ENCODE measurements at places on chromosomes 16 and 17.
A peak's percentile ranks its signal among the peaks of the same experiment; 100 is the strongest.

DNA sequence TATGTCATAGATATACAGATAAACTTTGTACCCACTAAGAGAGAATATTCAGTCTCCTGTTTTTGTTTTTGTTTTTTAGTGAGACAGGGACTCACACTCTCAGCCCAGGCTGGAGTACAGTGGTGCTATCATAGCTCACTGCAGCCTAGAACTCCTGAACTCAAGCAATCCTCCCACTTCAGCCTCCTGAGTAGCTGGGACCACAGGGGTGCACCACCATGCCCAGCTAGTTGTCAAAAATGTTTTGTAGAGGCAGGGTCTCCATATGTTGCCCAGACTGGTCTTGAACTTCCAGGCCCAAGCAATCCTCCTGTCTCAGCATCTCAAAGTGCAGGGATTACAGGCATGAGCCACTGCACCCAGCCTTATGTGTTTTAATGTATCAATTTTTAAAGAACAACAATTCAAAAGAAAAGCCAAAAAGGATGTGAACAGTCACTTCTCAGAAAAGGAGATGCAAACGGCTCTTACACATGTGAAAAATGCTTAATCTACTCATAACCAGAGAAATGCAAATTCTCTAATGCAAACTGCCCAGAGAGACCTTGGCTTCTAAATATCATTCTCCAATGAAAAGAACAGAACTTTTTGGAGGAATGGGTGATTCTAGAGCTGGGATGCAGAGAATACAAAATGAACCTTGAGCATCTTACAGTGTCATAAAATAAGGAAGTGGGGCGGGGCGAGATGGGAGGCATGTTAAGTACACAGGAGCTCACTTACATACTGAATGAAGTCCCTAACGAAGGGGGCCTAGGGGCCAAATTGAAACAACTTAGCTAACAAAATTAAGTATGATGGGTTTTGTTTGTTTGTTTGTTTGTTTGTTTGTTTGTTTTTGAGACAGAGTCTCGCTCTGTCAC is 7.3 kb upstream of the CMTM3 start:
- no peak for DNase-seq

DNA sequence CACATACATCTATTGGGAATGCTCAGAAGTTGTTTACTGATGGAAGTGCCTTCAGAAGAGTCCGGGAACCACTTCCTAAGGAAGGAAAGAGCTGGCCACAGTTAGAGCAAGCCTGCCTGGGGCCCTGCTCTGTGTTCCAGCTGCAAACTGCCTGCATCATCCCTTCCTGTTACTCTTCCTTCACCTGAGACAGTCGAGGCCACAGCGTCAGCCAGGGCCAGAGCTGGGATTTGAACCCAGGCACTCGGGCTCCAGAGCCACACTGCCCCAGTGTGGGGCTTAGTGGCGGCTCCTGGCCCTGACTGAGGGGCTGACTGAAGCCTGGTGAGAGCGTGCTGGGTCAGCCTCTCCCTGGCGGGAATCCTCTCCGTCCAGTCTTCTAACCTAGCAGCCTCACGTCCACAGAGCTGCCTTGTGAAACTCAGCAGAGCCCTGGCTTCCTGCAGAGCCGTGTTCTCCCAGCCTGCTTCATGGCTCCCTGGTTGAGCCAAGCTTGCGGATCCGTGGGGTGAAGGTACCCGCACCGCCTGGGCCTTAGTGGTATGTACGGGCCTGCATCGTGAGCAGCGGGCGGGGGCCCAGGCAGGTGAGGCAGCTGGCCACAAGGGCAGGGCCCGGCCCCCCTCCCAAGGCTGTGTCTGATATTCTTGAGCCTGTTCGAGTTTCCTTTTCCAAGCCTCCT is 4.6 kb upstream of the C17orf99 start:
- no peak for DNase-seq

DNA sequence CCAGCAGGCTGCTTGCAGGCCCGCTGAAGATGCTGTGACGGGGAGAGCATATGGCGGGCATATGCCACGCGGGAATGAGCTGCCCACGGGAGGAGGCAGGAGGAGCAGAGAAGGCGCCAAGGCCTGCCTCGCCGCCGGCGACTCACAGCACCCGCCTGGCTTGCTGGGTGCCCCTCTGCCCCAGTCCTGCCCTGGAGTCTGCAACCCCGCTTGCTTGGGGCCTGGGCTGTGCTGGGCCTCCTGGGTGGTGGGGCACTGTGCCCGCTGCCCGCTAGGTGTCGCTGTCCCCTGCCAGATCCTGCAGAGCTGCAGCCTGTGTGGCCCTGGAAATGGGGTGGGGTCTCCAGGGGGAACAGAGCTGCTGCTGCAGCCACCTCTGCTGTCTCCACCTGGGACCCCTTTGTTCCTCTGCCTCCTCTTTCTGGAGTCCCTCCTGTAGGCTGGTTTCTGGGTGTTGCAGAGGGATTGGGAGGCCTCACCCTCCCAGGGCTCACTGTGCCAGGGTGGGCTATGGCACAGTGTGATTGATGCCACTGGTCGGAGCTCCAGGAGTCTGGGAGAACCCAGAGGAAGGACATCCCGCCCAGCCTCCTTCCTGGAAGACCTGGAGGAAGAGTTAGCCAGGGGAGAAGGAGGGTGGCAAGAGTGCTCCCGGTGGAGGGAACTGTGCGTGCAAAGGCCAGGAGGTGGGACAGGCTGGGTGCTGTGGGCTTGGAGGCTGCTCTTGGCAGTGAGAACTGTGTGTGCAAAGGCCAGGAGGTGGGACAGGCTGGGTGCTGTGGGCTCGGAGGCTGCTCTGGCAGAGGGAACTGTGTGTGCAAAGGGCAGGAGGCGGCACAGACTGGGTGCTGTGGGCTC is 141.0 kb upstream of the CIBAR2 start:
- peak; percentile 65 for DNase-seq

- DNase-seq = no peak
These were observed 482 bp upstream of the SLC16A3 start for GRCh38 chr17:82228278-82228841.

DNA sequence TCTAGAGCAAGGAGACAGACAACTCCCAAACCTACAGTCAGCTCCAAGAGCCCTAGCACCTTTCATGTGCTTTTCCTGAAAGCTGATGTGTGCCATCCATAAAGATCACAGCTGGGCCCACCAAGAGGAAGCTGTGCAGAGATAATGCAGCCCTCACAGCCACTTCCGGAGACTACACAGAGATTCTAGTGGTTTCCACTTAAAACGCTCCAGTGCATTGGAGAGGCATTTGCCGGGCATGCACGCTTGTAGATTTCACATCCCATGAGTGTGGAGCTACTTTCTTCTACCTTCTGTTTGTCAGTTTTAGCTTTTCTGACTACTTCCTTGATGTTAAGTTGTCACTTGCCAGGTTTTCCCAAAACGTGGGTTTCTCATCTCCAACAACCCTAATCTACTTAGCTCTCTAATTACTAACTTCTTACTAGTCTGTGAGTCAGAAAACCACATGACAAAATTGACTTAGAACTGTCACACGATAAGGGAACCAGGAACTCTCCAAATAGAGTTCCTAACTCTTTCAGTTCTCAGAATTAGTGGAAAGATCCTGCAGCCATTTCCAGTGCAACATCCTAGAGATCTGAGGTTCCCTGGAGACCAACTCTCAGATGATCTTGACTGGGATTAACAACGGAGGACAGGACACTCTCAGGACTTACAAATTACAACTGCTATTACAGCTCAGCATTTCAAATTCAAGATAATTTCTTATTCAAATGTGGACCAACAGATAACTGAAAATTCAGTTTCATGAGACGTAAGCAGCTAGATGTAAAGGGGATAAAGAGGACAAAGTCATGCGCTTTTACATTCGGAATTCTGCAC is 28.6 kb downstream of the PMP22 start:
- DNase-seq = no peak

DNA sequence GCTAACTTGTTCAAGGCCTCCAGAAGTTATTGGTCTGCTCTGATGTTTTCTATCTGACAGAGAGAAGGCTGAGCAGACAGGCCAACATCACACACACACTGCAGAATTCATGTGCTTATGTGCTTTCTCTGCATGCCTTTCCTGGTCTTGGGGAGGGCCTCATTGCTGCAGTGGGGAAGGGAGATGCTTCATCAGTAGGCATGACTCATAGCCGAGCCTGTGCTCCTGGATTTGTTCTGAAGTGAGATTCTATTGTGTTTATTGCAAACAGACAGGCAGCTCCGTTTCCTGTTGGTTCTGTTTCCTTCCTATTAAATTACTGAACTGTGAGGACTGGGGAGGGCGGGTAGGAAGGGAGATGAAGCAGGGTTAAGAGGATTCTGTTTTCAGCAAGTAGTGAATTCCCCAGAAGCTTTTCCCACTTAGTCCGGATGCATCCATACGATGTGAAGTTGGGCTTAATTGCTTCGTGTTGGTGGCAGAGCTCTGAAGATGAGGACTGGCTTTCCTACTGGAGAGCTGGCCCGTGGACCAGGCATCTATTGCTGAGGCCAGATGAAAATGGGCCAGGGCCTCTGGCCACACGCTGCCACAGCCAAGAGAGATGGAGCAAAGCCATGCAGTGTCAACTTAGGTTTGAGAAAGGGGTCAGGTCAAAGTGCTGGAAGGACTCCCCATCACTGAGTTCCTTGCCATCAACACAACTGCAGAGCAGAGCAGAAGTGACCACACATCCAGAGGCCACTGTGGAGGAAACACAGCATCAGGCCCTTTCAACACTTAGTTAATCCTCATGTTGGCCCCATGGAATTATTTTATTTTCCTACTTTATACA is 179.3 kb downstream of the UTP18 start:
- DNase-seq = no peak

- no peak for DNase-seq
These were observed 35.8 kb upstream of the BCAS3 start for GRCh38 chr17:60641810-60642220.

- peak; percentile 81 for DNase-seq
These were observed 5.6 kb downstream of the RARA start for GRCh38 chr17:40314584-40314956.

GRCh38 chr16:75065149-75065505 is 51.5 kb downstream of the LDHD start:
- DNase-seq = no peak

DNA sequence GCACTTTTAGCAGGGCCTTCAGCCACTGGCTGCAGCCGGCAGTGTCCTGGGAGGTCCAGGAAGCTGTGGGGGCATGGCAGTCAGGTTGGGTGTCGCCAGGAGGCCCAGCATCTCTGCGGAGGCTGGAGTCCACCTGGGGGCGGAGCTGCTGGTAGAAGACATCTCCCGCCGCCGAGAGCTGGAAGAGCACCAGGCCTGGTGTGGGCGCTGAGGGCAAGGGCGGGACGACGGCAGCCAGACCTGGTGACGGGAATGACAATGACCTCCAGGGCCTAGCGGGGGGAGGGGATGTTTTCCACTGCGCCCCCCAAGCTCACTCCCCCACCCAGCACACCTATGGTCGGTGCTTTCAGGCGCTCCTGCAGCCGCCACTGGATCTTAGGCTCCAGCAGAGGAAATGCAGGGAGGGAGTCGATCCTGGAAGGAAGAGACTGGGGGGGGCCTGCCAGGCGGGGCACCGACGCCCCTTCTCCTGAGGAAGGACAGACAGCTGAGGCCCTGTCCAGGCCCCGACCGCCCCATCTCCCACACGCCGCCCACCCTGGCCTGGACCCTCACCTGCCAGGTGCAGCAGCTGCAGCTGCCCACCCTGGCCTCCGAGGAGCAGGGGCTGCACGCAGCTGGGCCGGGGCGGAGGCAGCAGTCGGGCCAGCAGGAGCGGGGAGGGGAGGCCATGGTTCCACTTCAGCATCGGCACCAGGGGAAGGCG is 7.1 kb downstream of the TAF1C start:
- DNase-seq = no peak

- DNase-seq = no peak
These were observed 271.4 kb downstream of the MAF start for GRCh38 chr16:79329166-79329521.

- DNase-seq = no peak
These were observed 83.8 kb upstream of the HNF1B start for GRCh38 chr17:37828651-37829124.

- DNase-seq = no peak
These were observed 4.4 kb upstream of the CYB561 start for GRCh38 chr17:63450551-63450950.

DNA sequence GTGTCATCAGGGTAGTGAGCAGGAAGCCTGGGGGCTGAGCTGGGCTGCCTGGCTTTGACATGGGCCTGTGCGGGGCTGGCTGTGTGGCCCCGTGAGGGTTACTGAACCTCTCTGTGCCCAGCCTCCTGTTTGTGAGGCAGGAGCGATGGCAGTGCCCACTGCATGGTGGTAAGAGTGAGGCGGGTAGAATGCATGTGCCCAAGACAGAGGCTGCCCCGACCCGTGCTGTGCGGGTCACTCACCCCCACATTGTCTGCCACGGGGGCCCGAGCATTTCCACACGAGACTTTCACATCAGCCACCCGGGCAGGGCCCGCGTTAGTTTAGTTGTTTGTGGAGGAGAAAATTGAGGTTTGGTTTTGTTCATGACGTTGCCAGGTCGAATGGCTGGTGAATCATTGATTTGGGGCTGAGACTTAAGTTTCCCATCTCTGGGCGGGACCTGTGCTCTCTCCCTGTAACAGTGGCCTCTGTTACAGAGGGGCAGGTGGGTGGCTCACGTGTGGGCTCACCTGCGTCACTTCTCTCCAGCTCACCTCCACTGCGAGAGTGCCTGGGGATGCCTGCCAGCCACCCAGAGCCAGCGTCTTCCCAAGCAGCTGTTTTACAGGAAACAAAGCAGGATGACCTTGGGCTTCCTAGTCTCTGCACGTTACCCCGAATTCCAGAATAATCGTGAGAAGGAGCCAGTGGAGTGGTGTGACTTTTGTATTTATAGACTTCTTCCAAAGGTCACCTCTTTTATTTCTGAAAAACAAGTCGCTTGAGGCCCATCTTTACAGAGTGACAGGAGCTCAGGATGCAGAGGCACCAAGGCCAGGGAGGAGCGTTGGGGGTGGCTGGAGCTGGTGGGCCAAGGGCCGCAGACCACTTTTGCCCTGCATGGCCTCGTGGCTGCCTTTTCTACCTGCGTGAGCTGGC is 150.6 kb downstream of the RPTOR start:
- DNase-seq = no peak

DNA sequence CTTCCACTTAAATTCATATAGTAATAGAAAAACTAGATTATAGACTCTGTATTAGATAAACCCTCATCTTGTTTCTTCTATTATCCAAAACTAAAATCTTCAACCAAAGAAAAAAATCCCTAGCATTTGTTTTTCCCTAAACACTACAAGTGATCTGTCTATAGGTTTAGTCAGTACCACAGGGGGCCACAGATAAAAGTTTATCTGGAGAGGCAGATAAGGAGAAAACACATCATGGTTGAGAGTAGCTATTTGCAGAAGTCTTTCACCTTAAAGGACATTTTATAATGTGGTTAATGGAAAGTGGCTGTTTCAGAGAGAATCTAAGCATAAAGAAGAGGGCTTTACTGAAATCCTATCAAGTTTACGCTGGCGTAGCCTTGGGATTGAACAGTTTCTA is 160.1 kb downstream of the CDK5R1 start:
- DNase-seq = no peak

- no peak for DNase-seq
These were observed 101.4 kb downstream of the ITFG1 start for GRCh38 chr16:47359478-47359877.
